Progenitor cell of endocrine pancreas (in vitro differentiated cells): ENCODE measurements at places on chromosomes 3 and 15.

DNA sequence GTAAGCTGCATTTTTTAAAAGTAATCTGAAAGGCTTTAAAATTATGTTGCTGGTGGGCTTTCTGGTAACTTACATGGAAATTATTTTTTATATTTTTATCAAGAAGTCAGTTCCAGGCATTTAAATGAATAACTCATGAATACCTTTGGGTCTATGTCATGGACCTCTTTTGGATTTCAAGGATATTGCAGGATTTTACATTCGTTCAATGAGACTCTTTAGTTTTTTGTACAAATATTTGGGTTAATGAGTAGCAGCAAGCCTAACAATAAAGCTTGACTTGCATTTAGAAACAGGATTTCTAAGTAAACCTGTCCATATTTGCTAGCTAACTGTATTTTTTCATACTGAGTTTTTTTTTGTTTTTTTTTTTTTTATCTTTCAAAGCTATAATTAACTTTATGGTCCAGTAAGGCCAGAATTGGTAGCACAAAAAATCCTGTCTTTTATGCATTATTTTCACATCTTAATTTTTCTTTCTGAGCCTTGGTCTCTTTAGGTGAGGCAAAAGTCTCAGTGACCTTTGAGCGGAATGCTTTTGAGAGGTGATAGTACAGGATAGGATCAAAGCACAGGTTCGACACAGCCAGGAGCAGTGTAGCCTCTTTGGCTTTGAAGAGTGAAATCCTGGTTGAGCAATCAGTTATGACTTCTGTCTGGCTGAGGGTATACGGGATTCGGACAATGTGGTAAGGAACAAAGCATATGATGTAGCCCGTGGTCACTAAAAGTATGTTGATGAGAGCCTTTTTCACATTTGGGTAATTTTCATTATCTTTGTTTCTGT lies 4.8 kb downstream of the GPR171 start:
- DNase-seq, result no peak

DNA sequence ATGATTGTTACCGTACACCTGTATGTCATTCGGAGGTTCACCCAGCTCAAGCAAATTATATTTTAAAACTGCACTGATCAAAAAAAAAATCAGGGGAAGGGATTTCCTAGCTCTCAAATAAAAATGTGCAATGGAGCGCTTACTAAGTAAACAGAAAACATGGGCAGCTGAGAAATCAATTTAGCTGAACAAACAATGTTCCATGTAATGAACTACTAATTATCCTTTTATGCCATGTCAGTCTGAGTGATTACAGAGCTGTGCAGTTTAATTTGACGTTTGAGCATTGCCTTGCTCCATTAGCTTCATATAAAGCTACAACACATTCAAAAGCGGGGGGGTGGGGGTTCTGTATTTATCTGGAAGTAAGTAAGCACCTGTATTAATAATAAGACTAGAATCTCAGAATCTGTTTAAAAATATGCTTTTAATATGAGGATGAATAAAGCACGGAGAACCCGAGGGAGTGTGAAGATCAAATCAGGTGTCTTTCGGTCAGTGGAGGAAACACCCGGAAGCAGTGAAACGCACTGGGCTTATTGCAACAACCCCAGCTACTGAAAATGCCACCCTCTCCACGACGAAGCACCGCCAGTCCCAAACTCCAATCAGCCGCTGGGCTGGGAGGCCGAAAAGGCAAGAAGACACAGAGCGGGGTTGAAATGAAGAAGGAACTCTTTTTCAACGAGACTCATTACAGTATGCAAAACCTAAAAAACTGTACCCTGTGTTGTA lies 196.5 kb upstream of the ATP11B start:
- no peak for DNase-seq

GRCh38 chr3:169215461-169216352 lies 447.8 kb downstream of the MECOM start:
- DNase-seq, result no peak

DNA sequence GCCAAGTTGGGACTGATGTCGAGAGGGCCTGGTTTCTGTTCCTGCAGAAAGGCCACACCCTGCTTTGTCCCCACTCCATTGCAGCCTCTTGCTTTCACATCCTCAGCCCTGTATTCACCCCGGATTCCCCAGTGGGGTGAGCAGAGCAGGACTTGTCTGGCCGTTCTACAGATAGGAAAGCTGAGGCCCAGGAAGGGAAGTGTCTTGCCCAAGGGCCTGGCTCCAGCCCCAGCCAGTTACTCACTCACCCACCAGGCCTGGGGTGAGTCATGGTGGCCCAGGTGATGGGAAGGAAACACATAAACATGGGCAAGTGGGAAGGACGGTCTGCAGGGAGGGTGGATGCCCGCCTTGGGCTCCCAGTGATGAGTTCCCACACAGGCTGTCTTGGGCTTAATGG lies 6.1 kb upstream of the DUSP7 start:
- DNase-seq, result no peak

DNA sequence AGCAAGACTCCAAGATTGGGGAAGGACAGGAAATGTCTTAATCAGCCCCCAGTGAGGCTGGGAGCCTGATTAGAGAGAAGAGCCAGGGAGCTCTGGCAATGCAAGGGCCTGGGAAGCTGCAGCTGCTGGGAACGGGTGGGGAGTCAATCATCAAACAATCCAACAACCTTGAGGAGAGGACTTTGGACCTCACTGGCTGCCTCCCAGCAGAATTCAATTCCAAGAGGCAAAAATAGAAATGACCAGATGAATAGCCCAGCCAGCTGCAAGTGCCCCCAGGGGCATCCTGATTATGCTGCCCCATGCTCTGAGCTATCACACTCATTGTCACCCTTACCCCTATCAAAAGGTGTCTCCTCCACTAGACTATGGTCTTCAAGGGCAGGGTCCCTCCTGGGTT lies 6.1 kb upstream of the HOMER2 start:
- DNase-seq, result no peak
